CD4-positive, alpha-beta T cell treated with Interleukin-2 at 100 ng/mL for 4 hours (primary cell): ENCODE measurements at places on chromosomes 4 and X.

DNA sequence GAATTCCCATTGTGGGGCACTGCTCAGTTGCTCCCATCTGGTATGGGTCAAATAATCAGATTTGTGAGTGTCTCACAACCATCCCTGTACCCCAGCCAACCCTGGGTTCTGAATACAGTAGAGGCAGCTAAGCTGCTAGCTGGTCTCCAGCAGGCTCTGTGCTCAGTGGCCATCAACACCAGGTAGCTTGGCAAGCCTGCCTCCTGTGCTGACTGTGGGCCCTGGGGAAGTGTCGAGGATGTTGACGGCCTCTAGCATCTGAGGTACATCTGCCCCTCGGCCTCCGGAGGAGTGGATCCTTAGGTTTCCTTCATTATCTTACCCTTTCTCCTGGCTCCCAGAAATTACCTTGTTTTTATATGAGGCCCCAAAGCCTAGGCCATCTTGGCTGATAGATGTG, 13.3 kb downstream of the RNF4 start:
- DNase-seq, result no peak

- no peak for DNase-seq
These were observed 69.8 kb upstream of the FAT4 start for GRCh38 chr4:125244848-125245450.

DNA sequence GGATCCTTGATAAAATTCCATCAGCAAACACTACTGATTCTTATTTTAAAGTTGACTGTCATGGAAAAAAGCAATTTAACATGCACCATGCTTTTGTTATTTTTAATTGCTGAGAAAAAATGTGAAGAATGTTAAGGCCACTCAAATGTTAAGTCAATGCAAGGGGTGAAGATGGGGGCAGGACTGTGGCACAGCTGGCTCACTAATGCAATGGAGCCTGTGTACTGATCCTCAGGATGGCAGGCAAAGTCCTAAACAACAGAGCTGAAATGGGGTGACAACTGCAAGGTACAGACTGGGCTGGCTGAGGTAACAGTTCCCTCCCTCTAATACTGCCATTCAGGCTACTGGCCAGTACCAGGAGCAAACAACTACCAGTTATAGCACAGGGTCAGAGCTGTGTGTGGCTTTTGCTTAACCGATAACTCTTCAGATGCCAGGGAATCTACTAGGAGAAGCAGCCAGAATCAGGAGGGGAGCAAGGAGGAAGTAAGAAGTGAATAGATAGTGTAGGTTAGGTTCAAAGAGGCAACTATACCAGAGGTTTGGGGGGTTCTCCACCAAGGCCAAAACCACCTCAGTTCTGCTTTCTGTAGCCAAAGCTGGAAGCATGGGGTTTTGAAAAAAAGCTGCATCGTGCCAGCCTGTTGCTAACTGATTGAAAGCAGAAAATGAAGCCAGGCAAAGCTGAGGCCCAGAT, 372.6 kb downstream of the OPHN1 start:
- no peak for DNase-seq

- no peak for DNase-seq
These were observed 18.4 kb downstream of the SMS start for GRCh38 chrX:21958916-21959315.

DNA sequence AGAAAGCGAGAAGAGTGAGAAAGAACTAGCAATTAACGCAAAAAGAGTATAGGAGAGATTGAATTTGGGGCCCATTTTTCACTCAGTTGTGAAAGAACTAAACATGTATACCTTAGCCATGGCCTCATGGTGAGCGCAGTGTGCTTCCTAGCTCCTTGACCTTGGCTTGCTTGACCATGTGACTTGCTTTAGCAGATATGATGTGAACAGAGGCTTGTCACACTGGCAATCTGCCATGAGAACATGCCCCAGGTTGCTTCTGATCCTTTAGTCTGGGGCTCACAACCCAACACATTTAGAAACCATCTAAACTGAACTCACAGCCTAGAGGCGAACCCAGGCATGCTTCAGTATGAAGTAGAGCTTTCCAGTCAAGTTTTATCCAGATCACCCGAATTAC, 260.1 kb upstream of the FTHL17 start:
- DNase-seq, result no peak

DNA sequence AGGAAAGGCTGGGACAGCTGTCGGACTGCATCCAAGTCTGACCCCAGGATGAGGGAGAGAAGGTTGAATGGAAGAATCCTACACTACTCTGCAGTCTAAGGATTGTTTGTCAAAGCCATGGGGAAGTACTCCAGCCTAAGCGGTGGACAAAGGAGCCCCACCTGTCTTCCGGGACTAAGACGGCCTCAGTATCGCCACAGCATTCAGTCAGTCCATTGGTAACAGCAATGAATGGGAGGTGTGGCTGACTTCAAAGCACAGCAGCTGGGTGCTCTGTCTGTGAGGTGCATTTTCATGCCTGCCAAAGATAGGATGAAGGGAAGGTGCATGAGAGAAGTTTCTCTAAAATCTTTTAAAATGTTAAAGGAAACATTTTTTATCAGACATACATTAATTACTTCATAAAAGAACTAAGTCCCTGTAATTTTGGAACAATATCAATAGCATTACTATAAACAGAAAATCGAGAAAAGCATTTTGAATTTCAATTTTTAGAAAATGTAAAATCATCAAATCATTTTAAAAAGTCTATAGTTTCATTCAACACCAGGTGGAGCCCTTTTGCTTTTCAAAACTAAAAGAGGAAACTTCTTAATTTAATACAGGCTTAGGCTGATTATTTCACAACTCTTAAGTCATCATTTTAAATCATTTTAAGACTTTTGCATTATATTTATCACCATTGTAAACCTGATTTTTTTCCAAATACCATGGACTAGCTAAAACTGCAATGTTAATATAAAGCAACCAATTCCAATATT, 27.6 kb upstream of the INTU start:
- DNase-seq, result no peak

DNA sequence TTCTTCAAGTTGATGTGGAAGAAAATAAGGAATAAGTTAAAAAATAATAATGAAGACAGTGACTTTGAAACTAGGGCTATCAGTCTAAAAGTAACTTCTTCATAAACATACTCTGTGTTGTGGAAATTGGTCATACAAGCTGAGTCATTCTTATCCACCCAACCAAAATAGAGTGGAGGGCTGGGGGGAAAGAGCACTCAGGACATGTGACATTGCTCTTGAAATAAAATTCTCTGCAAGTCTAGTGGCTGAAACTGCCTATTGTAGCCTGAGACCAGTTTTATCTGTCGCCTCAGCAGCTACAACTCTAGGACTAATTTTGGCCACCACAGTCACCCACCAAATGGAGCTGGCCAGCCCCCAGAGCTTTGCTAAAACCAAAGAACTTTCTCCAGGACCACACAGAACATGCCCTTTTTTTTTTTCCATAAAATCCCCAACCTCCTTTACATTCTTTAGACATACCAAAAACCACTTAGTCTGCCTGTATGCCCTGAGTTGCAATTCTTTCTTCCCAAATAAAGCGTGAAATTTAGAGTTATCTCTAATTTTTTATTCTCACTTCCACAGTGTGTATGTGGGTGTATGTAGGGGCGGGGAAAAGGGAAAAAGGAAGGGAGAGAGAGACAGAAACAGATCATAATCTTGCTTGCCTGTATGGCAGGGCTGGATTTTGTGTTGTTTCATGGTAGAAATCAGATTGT, 23.0 kb upstream of the SLC25A4 start:
- DNase-seq, result no peak

DNA sequence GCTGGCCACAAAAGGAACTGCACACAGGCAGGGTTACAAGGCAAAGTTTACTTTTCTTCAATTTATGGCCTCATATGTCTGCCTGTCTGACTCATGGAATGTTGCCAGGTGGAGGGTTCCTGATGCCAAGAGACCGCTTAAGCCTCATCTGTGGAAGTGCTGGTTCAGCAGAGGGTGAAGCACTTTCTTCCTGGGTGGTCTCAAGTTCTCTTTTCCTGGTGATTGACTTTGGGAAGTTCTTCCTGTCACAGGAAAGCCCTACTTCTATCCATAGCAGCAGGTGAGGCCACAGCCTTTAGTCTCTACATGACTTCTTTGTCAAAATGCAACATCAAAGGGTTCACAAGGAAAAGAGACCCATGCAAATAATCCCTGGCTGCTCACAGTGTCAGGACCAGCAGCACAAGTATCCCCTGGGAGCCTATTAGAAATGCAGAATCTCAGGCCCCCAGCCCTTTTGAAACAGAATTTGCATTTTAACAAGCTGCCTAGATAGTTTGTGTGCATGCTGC, 81.4 kb upstream of the IGFBP7 start:
- no peak for DNase-seq

DNA sequence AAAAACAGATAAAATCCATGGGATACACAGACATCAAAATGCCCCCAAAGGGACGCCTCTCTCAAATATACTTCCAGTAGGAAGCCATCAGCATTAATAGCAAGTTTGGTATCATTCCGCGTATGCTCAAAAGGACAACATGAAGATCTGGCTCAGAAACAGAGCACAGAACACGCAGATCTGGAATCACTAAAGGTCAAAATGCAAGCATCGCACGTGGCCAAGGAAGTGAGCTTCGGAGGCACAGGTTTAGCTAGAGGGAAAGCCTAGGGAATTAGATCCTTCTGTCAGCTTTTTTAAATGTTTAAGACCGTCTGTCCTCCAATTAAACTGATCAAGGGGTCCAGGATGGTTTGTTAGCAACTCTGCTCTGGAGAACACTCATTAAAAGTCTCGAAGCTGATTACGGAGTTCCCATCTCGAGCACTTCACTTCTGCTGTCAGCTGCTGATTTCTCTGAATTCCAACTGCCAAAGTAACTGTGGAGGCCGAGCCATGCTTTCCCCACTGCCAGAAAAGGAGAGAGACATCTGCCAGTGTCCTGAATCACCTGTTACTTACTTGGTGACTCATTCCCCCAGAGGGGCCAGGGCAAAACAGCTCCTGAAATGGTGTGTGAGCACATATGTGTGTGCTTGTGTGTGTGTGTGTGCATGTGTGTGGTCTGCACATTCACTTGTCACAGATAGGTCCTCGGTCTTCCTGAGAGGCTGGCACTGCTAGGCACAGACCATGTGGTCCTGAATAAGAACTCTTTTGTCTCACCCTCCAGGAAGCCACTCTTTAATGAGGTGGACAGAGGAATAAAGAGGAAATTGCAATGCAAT, 177.7 kb upstream of the PPARGC1A start:
- DNase-seq, result no peak

GRCh38 chr4:112818594-112818965, 181.6 kb downstream of the LARP7 start:
- no peak for DNase-seq

DNA sequence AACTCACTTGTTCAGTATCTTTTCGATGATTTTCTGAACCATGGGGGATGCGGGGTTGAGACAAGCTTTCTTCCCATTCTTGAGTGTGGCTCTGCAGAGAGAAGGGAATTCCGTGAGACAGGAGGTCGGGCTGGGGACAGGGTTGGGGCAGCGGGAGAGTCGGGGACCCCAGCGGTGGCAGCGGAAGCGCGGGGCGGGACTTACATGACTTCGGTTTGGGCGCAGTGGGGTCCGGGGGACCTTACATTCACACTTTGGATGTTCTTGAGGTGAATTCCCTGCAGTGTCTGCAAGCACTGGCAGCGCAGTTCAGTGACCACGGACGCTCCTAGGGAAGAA, 434 bp downstream of the CXCL3 start:
- no peak for DNase-seq

- DNase-seq, result no peak
These were observed 8.7 kb downstream of the PDGFRA start for GRCh38 chr4:54237770-54238169.

GRCh38 chr4:87309625-87310024, 13.1 kb downstream of the HSD17B13 start:
- no peak for DNase-seq

- DNase-seq, result no peak
These were observed 6.7 kb upstream of the EIF4E start for GRCh38 chr4:98935633-98936032.

DNA sequence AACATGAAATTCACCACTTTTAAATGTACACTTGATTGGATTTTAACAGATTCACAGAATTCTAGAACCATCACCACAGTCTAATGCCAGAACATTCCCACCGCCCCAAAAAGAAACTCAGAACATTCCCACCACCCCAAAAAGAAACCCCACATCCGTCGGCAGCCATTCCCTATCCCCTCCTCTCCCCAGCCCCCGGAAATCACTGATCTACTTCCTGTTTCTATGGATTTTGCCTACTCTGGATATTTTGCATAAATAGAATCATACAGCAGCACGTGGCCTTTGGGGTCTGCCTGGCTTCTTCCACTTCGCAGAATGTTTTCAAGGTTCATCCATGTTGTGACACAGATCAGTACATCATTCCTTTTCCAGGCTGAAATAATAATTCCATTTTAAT, 79.3 kb downstream of the PPP2R2C start:
- no peak for DNase-seq

DNA sequence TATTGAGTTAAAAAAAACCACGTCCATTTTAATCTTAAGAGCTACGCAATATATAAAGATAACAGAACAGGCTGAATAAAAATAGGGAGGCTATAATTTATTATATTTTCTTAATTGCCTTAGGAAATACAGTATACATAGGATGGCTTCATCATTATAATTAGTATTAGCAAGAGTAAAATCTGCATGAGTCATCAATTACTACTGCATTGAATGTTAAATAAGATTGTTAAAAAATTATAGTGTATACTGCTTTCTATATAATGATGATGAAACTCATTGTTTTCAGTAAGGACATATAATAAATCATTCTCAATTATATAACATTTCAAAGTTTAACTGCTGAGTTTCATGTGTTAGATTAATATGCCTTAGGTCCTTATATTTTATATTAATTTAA, 133.4 kb upstream of the GRID2 start:
- no peak for DNase-seq

DNA sequence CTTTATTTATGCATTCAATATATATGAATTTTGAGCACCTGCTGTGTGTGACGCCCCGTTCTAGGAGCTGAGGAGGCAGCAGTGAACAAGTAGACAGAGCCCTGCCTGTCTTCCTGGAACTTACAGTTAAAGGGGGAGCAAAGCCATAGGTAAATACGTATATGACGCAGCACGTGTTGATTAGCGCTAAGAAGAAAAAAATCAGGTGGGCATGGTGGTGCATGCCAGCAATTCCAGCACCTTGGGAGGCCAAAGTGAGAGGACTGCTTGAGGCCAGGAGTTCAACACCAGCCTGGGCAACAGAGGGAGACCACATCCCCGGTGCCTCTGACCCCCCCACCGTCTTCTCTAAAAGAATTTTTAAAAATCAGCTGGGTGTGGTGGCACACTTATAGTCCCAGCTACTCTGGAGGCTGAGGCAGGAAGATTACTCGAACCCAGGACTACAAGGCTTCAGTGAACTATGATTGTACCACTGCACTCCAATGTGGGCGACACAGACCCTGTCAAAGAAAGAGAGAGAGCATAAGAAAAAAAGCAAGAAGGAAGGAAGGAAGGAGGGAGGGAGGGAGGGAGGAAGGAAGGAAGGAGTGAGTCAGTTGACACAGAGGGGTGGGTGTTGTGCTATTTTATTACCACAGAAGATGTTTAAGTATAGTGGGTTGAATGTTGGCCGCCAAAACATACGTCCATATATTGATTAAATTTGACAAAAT, 5.4 kb upstream of the KIAA0232 start:
- peak; percentile 21 for DNase-seq

DNA sequence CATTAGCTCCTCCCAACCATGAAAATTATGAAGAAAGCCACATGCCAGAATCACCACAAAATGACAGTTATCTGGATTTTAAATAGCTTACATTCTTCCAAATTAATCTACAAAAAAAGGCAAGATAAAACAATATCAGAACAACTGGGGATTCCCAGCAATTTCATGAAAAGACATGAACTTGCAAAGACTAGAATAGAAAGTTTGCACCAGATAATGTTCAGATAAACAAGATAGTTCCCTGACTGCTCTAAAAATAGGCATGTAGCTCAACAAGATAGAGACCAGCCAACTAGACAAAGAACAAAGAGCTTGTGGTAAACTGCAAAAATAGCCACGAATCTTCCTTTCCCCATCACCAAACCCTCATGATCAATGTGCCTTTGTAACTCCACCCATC, 30.3 kb upstream of the DDX53 start:
- no peak for DNase-seq
